CD4-positive, alpha-beta memory T cell (primary cell): ENCODE measurements at places on chromosomes 12 and 14.

DNA sequence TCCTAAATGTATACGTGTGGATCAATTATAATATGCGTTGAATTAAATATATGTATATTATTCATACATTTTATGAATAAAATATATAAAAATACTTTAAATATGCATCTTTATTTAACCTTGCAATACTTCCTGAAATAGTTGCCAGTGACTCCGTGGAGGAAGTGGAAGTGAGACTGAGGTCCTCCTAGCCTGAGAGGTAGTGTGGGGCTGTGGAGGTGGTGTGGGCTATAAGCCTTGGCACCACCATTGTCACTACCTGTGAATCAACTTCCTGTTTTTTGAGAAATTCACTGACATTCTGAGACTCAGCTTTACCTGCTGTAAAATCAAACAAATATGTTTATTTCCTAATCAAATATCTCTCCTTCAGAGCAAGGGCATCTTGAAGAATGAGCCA lies 514.2 kb downstream of the VRK1 start:
- DNase-seq: no peak

GRCh38 chr12:25152055-25152454 lies 42.9 kb downstream of the DNAI7 start:
- DNase-seq: no peak

DNA sequence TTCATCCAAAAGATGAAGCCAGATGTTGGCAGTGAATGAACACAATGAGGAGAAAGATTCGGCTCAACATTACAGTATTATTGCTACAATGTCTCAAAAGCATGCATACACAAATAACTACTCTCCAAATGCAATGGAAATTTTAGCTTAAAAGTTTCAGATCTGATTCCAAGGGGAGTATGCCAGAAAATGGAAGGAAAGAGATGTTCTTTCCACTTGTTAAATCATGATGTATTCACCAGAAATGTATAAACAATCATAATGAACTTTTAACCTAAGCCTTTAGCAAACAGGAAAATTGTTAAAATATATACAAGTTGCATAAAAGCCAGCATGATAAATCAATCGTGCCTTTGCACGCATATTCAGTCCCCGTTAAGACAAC lies 62.1 kb downstream of the SH2B3 start:
- DNase-seq: no peak

DNA sequence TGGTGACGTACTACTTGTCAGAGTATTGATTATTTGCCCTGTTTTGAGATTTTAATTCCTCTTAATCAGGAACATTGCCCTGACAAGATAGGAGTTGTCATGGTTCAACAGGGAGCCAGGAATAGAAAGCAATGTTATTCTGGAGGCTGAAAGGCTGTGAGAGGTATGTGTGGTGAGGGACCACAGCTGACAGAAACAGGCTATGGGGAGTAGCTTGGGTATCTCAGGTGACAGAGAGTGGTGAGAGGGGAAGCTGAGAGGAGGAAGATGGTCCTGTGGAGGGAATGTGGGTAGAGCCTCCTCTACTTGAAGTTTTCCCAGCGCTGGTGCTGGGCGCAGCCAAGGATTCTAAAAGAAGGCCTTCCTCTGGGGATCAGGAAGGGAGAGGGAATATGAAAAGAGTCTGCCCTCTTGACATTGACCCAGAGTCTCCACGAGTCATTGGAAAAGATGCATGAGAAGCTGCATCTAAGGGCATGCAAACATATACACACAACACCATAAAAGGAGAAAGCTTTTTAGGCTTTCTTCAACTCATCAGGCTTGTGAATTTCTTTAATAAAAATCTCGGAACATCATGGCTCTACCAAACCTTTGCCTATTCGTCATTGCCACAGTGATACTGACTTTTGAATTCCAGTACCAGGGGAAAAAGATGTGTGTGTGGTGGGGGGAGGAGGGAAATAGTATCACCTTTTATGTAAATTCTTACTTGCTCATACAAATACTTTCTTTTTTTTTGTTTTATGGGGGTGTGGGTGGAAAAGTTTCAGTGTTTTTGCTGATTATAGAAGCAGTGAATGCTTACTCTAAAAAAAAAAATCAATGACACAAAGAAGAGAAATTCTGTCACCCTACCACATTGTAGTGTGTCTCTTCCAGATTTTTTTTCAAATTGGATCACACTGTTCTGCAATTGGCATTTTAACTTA lies 39.9 kb upstream of the DHRS7 start:
- DNase-seq: no peak

DNA sequence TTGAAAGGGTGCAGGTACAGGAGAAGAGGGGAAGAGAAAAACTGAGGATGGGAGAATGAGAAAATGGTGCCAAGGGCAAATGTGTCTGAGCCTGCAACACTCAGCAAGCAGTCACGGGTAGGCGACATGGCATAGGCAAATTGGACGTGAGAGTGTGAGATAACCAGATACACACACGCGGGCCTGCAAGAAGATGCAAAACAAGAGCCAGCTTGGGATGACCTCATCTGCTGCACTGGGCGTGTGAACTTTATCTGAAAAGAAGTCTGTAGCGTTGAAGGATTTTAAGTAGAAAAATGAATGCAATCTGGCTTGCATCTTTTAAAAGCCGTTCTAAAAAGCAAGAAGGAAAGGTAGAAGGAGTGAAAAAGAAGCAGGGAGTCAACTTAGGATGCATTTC lies 160.4 kb downstream of the NTF3 start:
- DNase-seq: no peak

GRCh38 chr12:13082861-13083260 lies 20.6 kb downstream of the GSG1 start:
- DNase-seq: no peak

GRCh38 chr12:120844768-120845449 lies 59.2 kb downstream of the SPPL3 start:
- no peak for DNase-seq

- no peak for DNase-seq
Measured at GRCh38 chr14:85087201-85087600, 442.7 kb upstream of the FLRT2 start.

GRCh38 chr12:69779928-69780327 lies 41.3 kb downstream of the RAB3IP start:
- DNase-seq: no peak

DNA sequence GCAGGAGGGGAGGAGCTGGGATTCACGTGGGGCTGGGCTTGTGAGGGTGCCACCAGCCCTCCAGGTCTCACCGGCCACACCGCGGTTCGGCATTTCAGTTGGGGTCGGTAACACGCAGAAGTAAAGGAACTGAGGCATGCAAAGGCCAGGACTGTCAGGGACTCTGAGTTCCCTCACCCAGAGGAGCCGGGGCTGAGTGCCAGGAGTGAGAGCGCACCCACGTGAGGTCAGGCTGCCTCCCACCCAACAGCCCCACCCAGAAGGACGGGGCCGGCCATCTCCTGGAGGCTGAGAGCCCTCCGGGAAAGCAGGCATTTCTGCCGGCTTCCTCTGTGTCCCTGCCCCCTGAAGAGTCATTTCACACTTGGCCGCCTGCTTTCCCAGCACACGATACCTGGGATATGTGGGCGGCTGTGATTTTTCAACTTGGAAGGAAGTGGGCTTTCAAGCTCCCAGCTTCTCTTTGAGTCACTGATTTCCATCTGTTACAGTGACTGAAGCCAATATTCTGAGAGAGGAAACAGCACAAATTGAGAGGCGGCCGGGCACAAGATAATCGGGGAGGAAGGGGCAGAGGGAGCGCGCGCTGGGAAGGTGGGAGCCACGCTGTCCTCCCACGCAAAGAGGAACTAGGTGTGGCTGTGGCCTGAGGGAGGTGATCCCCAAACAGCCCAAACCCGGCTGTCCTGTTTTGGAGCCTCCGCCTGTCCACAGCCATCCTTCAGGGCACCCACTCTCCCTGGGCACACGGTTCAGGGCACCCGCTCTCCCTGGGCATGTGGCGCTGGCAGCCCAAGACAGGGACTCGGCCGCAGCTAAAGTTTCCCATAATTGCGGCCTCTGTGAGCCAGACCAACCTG lies 19.0 kb downstream of the GALNT9 start:
- no peak for DNase-seq

- no peak for DNase-seq
Measured at GRCh38 chr14:101945171-101945570, 19.2 kb upstream of the DYNC1H1 start.

GRCh38 chr12:3321881-3322280 lies 169.1 kb upstream of the PRMT8 start:
- DNase-seq: no peak

DNA sequence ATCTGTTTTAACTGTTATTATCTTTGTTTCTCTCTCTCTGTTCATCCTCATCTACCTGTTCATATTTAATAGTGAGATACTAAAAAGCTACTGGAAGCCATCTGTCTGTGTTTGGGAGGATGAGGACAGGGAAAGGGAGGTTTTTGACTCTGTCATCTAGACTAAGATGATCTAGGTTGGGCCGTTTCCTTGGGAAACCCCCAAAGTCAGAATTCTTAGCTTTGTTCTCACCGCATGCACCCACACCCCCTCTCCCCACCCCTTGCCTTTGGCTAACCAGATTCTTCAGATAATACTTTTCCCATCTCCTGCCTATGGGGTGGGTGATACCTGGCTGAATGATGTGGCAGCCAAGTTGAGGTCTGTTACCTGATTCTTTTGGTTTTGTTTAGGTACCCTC lies 73.0 kb downstream of the PRICKLE1 start:
- DNase-seq: no peak

GRCh38 chr14:50605766-50606165 lies 45.8 kb downstream of the ATL1 start:
- DNase-seq: no peak

DNA sequence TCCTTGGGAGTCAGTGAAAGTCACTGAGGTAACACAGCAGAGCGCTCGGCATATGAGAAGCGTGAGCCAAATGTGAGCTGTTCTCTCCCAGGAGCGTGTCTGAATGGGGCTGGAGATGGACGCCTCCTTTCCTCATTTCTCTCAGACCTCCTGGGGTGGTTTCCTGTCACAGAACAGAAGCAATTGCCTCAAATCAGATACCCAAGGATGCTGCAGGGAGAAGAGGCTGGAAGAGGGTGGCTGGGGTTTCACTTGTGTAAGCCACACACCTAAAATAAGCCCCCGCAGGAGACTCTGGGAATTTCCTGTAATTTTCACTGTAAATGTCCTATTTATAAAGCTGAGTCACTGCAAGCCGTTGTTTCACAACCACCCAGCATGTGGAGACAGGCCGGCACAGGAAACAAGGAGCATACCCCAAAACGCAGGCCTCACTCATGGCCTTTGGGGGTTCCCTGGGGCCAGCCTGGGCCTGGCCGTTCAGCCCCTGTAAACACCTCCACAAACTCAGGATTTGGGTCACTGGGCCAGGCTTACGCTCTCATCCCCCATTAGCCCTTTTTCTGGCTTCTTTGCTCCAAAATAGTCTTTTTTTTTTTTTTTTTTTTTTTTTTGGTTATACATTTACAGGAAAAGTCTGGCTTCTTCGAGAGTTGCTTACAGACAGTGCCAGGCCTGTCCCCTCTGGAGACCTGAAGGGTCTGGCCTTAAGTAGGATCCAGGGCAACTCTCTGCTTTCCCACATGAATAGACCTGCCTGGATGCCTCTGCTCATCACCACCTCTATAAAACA lies 55.3 kb downstream of the VCPKMT start:
- DNase-seq: no peak

DNA sequence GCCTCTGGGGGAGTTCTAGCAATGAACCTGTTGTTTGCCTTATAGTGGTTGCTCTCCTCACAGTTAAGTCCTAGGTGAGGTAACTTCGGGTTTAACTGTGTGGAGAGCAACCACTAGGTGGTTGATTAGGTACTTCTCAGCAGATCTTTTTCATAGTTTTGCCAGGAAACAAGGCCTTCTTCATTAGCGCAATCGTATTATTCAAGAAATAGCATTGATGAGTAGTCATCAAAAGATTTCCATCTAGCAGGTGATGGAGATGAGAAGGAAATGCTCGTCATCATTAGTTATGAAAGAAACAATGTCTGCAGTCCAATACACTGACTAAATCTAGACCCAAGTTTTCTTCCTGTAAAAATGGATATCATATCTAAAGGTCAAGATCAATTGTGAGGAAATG lies 923.3 kb downstream of the AACS start:
- DNase-seq: no peak

DNA sequence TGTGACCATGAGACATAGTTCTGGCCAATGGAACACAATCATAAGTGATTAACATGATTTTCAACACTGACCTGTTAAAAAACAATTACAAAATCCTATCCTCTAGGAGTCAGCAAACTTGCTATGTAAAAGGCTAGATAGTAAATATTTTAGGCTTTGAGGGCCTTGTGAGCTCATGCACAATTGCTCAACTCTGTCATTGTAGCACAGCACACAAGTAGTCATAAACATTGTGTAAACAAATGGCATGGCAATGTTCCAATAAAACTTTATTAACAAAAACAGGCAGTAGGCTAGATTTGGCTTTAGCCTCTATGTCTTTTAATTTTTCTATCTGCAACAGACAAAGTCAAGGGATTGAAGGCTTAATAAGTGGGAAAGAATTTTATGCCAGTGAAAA lies 350.7 kb downstream of the C12orf50 start:
- no peak for DNase-seq

- no peak for DNase-seq
Measured at GRCh38 chr12:68850390-68850789, 42.4 kb downstream of the MDM2 start.
